ENCODE measurements at places on chromosomes 4 and X. TPM values are rescaled to one million over a fixed set of nuclear protein-coding genes. Genes with fewer than 3 reads are reported as not detected.

GRCh38 chr4:23932186-23932585, 42.3 kb upstream of the PPARGC1A start:
- H3K4me3 ChIP-seq: no peak overlapping the region
- no peaks in the 10 kb centered on the region for H3K27me3 ChIP-seq
- no peaks in the 10 kb centered on the region for H3K36me3 ChIP-seq
- H3K4me1 ChIP-seq: no peaks in the 10 kb centered on the region

GRCh38 chr4:105230287-105230686, 83.6 kb downstream of the TET2 start:
- no peaks in the 10 kb centered on the region for H3K27me3 ChIP-seq
- no peak for DNase-seq
- no peak overlapping the region for H3K27ac ChIP-seq
- no peaks in the 10 kb centered on the region for H3K36me3 ChIP-seq

GRCh38 chrX:118115953-118116712, 477 bp downstream of the KLHL13 start:
- DNase-seq: no peak
- H3K4me3 ChIP-seq: peak overlapping the region; percentile 52
- no peaks in the 10 kb centered on the region for H3K27me3 ChIP-seq
- no peaks in the 10 kb centered on the region for H3K36me3 ChIP-seq
- peaks cover 10% of the 10 kb centered on the region for H3K4me1 ChIP-seq

DNA sequence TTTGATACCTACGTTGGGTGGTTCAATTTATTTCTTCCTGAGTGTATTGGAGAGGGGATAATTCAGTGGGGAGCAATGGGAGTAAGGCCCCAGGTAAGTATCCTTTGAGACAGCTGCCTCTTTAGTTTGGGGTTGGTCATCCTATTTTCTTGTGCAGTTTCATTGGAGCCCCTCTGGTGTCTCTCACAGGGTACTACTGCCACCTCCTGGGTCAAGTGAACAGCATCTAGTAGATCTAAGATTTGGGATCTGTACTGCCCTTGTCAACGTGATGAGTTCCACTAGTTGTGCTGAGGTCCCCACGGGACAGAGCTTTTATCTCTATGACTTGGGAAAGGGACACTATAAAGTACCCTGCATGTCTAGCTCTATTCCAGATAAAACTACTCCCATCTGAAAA, 80.6 kb downstream of the PBDC1 start:
- no peak overlapping the region for H3K4me3 ChIP-seq
- H3K36me3 ChIP-seq: no peaks in the 10 kb centered on the region
- peak; percentile 18 for DNase-seq
- no peaks in the 10 kb centered on the region for H3K4me1 ChIP-seq

GRCh38 chr4:108930186-108930585, 167.3 kb upstream of the ETNPPL start:
- no peaks in the 10 kb centered on the region for H3K36me3 ChIP-seq
- DNase-seq: no peak
- H3K27me3 ChIP-seq: peaks cover 52% of the 10 kb centered on the region
- no peaks in the 10 kb centered on the region for H3K4me1 ChIP-seq
- no peak overlapping the region for H3K4me3 ChIP-seq
- no peak overlapping the region for H3K27ac ChIP-seq

DNA sequence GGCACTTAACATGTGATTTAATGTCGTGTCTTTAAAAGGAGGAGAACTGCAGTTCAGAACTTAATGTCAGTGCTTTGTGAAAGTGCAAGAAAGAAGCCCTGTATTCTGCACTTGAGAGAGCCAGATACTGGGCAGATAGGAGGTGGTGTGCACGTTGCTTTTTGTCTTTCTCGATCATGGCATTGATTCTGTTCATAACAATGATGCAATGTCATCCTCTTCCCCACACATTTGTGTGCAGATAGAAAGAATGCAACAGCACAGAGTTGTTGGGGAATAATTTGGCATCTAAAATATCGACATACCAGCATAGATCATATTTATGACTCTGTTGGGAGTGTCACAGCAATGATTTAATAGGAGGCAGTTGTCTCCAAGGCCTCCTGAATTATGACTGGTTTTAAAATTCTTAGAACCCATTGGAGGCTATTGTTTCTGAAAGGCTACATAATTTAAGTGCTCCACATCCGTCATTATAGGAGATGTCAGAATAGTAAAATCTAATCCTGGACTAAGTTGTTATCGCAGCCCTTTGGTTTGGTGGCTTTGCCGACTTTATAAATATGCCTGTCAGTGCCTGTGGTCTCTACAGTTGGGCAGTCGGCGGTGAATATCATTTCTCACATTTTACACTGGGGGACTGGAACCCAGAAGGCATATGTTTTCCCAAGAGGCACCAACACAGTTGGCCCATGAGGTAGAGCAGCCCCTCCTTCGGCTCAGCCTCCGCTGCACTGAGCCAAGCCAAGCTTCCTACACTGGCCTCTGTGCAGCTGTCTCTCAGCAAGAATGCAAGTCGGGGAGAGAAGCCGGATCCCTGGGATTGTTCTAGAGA, 124.9 kb downstream of the PTTG2 start:
- no peak for DNase-seq
- H3K4me1 ChIP-seq: no peaks in the 10 kb centered on the region
- H3K27ac ChIP-seq: no peak overlapping the region
- 0 out of 2 replicates have a peak, but pooled peaks cover 4% of the 10 kb centered on the region for H3K36me3 ChIP-seq

GRCh38 chr4:76606645-76607265, 171.7 kb downstream of the SHROOM3 start:
- H3K27me3 ChIP-seq: no peaks in the 10 kb centered on the region
- no peak overlapping the region for H3K4me3 ChIP-seq
- DNase-seq: no peak
- H3K36me3 ChIP-seq: no peaks in the 10 kb centered on the region
- H3K4me1 ChIP-seq: no peaks in the 10 kb centered on the region
- no peak overlapping the region for H3K27ac ChIP-seq

DNA sequence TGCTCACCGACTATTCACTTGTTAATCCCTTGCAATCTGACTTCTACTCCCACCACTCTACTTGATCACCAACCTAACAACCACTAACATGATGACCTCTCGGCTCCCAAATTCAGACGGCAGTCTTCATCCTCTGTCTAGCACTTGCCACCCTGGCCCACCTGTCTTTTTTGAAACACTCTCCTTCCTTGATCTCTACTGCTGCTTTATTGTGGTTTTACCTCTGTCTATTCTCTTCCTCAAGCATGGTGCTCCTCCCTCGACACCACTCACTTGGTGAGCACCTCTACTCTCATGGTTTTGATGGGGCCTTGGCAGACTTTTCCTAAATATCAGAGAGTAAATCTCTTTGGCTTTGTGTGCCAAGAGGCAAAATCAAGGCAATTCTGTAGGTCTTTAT, 21.7 kb upstream of the CXCR3 start:
- H3K27me3 ChIP-seq: no peaks in the 10 kb centered on the region
- no peak overlapping the region for H3K27ac ChIP-seq
- no peaks in the 10 kb centered on the region for H3K4me1 ChIP-seq
- no peak for DNase-seq

Gene BST1
- total RNA-seq: 0.44 TPM

Measured in HCT116 (cell line).